ENCODE measurements at places on chromosomes 12 and 14.

DNA sequence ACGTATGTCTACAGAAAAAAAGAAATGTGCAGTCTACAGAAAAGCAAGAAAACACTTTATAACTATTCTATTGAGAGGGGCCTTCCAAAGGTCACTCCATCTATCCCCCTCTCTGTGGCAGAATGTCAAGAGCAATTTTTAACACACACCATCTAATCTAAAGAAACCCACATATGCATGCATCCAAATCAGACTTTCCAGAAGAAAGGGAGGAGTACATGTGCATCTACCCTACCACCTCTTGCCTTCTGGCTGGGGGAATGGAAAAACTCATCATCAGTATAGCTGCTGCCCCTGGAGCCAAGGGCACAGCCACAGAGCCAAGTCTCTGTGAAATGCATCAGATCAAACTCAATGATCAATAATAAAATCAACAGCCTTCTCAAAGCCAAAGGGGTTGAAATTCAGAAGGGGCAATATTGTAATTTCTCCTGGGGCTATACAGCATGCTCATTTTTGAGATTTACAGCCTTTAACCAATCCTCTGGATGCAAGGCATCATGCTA lies 63.9 kb downstream of the ANO2 start:
- no peak for DNase-seq

GRCh38 chr12:6647083-6647604 lies at the start of gene ACRBP:
ACRBP (minus strand) TSS chr12:6647432; CDS start chr12:6647366, 66 bp downstream.
- peak; percentile 51 for DNase-seq

DNA sequence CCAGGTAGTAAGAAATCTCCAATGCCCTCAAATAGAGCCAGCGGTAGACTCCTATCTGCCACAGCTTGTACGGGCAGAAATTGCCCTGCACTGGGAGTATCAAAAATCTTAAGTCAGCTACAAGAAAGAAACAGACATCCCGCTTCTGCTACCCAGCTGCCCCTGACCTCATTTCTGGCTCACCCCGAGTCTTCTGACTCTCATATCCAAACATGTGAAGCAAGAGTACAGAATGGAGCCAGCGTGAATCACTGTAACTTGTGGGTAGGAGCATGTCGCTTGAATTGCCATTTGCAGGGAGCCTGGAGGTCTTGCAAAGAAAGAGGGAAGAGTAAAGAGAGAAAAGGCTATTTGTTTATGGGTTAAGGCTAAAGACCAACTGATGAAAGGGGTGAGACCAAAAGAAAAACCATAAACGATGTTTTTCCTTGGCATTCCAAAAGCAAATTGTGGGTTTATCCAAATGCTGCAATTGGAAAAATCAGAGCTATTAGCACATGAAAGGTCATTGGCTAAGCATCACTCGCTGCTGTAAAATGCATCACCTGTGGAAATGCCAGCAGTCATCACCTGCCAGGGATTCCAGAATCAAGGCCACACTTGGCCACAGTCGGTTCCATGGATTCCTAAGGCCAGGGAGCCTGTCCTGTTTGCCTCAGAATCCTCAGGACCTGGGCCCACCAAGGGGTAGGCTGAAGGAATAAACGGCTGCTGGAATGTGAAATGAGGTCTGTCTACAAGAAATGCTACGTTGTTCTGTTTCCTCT lies 86.6 kb downstream of the FOXN3 start:
- peak; percentile 88 for DNase-seq

GRCh38 chr12:132525833-132526455 lies 36.0 kb downstream of the FBRSL1 start:
- no peak for DNase-seq

DNA sequence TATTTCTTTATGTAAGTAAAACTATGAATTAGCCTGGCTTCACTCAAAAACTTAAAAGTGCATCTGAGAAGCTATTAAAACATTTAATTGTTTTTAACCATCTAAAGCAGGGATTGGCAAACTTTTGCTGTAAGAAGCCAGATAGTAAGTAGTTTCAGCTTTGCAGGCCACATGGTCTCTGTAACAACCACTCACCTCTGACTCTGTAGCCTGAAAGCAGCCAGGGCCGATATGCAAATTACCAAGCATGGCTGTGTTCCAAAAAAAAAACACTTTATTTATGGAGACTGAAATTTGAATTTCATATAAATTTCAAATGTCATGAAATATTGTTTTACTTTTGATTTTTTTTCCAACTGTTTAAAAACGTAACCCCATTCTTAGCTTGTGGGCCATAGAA lies 95.3 kb downstream of the CIT start:
- DNase-seq, result no peak

- no peak for DNase-seq
Measured at GRCh38 chr14:38120109-38120508, 87.6 kb upstream of the SSTR1 start.

GRCh38 chr12:89672589-89672979 lies 36.1 kb downstream of the ATP2B1 start:
- no peak for DNase-seq

DNA sequence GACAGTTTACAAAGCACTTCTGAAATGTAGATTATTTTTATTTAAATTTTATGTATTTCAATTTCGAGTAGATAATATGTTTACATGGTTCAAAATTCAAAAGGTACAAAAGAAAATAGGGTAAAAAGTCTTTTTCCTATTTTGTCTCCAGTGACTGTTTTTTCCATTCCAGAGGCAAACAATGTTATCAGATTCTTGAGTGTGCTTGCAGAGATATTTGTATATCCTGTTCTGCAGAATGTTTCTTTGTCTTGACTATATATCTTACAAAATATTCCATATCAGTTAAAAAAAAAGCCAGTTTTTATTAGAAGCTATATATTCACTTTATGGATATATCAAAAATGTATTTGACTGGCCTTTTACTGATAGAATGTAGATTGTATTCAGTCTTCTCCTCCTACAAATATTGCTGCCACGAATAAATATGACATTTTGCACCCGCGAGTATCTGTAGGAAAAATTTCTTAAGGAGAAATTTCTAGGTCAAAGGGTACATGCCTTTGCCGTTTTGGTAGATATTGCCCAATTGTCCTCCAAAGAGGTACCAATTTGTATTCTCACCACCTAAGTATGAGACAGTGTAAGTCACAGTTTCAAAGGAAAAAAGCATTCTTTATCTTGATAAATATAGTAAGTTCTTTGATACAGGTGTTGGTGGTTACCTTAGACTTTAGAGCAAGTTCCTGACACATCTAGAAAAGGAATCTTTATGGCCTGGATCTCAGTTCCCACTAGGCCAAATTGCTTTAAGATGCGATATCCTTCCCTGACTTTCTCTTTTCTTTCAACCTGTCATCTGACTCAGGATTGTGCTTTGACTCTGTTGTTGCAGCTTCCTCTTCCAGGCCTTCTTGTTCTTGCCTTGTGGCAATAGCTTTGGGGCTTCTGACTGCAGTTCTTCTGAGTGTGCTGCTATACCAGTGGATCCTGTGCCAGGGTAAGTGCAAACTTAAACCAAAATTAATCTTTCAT lies 2.3 kb downstream of the KLRG1 start:
- no peak for DNase-seq

DNA sequence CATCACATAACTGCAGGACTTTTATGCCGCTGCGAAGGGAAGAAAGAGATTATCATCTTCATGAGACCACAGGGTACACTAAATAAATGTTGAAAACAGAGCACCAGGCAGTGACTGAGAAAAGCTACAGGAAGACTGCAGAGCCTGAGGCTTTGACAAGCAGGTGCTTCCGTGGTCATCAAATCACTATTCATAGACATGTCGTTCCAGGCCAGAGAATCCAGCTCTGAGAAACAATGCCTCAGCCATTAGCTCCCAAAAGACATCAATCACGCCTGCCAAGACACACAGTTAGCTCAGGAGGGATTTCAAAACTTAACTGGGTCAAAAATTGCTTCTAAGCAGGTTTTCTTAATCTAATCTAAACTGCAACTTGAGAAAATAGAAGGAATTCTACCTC lies 47.2 kb upstream of the GARIN6 start:
- no peak for DNase-seq

DNA sequence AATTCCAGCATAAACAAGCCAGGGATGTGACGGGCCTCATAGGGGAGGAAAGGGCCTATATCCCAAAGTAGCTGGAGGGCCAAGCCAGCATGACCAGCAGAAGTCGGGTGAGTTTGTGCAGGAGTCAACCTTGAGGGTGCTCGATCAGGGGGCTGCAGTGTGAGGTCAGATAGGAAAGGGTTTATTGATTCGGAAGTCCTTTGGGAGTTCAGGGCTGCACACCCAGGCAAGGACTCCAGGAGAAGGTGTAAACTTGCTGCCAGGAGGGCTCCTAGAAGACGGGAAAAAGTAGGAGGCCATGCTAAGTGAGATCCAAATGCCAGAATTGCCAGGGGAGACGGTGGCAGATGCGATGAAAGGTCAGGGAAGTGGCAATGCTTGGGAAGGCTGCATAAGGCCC lies 3.4 kb upstream of the OAS2 start:
- DNase-seq, result no peak

- DNase-seq, result no peak
Measured at GRCh38 chr12:104693493-104693892, 236.7 kb downstream of the CHST11 start.

Data from fibroblast of skin of right biceps (primary cell).